ENCODE measurements at places on chromosomes 4 and X. TPM values are rescaled to one million over a fixed set of nuclear protein-coding genes. Genes with fewer than 3 reads are reported as not detected.

Gene QRFPR
- not detected for total RNA-seq

Gene TCEANC
- total RNA-seq, result 1.4 TPM

DNA sequence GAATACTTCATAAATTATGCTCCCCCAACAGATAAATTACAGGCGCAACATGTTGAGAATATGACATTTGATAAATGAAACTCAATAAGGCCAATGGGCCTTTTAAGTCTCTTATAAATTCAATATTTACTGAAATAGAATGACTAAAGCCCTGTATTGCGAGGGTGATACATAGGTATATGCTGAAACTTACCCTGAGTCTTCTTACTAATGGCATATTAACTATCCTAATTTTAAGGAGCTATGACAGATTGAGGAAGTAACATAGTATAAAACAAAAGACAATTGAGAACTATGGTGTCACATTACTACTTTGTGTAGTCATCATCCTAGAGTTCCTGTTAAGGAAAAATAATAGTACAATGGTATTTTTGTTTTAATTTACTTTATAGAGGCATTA is 440.7 kb downstream of the IL15 start:
- no peak for DNase-seq

Gene SNX25
- total RNA-seq, result 24.0 TPM

GRCh38 chr4:24979554-24979953 is 51.2 kb downstream of the LGI2 start:
- DNase-seq, result no peak

DNA sequence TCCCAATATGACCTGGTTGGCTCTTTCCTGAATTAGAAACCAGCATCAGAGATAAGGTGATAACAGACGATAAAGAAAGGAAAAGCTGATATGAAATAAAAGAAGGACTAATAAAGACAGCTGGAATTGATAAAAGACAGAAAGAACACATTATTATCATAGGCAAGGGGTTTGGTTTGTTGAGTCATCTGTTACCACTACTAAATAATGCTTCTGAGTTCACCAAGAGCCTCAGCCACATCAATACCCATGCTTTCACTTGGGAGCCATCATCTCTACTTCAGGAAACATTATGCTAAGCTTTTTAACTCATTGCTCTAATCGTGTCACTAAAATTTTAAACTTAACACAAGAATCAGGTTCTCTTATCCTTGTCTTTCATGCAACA is 27.6 kb downstream of the ANXA5 start:
- no peak for DNase-seq

Gene GRIA3
- not detected for total RNA-seq

DNA sequence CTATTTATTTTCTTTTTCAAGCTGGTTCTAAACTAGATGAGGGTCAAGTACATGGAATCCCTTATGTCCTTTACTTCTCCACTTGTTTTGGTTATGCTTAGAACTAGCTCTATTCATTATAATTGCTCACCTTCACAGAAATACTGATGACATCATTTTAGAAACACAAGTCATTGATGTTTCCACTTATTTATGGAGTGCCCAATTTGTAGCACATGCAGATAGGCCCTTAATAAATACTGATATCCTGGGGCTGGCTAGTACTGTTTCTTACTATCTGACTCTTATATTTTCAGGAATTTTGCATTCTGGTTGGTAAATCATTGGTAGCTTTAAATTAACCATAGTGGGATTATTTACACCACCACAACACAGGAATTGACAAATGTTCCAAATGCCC is 112.2 kb downstream of the NAA11 start:
- no peak for DNase-seq

GRCh38 chr4:140156529-140157171 is 2.7 kb upstream of the MAML3 start:
- peak; percentile 64 for DNase-seq

GRCh38 chrX:133776072-133776471 is 209.3 kb downstream of the GPC3 start:
- peak; percentile 68 for DNase-seq

DNA sequence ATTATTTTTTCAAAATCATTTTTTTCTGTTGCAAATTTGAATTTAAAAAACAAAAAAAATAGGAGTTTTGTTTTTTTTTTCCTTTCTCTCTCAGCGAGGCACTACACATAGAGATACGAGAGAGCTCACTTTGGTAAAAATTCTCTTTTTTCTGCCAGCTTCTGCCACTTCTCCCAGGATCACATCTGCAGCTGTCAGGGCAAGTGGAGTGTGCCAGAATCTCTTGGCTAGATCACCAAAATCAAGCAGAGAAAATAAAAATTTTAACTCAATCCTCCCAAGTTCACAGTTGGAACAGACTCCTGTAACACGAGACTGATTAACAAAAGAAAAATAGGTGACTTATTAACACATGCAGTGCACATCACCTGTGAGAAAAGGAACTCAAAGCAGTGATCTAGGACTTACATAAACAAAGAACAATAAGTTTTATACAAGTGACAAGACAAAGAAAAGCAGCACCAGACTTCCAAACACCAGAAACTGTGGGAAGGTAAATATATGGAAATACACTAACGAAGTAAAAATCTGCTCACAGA is 213.2 kb upstream of the ZFP42 start:
- no peak for DNase-seq

- DNase-seq, result peak; percentile 9
These were observed 24.3 kb downstream of the SMIM20 start for GRCh38 chr4:25938366-25938765.

Gene NALF2
- total RNA-seq, result 0.18 TPM

Measured in activated CD8-positive, alpha-beta T cell treated with anti-CD3 and anti-CD28 coated beads for 36 hours (primary cell).